ENCODE measurements at places on chromosomes 12 and 14.
A peak's percentile ranks its signal among the peaks of the same experiment; 100 is the strongest.

GRCh38 chr12:51777973-51778372 is 70.5 kb downstream of the FIGNL2 start:
- DNase-seq, result no peak

DNA sequence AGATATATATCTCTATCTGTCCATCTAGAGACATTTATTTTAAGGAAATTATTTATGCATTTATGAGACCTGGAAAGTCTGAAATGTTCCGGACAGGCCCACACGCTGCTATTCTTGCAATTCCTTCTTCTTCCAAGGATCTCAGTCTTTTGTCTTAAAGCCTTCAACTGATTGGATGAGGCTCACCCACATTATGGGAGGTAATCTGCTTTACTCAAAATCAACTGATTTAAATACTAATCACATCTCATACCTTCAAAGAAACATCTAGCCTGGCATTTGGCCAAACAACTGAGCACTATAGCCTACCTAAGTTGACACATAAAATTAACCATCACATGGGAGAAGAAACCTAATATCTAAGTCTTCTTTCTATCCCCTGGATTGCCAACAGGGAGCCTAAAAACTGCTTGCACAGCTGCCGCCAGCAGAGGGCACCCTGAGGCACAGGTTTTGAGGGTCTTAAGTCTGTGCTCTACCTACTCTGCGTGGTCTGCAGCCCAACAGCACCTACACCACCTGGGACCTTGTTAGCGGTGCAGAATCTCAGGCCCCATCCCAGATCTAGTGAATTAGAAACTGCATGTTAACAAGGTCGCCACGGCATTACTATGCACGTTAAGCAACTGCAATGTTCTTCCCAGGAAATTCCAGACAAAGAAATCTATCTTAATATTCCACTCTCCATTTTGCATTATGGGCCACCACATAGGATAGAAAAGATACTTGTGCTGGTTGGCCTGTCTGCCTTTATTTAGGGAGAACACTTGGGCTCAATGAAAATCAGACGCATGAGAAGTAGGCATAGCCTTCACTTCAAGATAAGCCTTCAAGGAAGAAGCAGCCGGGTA is 249.7 kb downstream of the FOXG1 start:
- peak; percentile 7 for DNase-seq

DNA sequence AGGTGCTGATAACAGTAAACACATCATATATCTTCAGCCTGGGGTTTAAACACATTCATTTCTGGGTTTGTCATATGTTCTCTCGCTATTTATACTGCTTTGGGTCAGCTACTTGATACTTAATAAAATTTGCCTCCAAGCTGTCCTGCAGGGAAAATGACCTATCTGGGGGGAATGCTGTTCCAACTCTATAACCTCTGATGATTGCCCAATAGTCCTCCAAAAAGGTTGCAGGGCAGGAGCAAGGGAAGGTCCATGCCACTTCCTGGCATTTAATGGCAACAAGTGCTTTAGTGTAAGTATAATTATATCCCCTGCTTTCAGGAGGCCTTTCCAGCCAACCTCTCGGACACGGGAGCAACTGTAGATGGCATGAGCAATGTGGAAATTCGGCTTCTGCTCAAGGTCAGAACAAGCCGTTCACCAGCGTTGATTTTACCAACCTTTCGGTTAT is 198.0 kb upstream of the EEA1 start:
- DNase-seq, result no peak

DNA sequence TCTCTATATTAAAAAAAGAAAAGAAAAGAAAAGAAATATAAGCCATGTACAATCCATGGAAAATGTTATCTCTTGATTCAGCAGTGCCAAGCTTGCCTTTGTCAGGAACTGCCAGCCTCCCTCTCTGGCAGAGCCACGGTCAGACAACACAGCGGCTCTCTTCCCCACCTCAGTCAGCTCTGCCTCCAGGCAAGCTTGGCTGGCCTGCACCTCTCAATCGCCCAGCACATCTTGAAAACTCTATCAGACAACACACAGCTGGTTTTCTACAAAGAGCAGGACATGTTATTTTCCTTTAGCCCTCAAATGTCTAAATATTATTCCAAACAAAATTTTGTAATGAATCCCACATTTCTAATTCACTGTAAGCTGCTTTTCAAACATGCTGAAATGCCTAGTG is 20.0 kb upstream of the GCH1 start:
- no peak for DNase-seq

- DNase-seq, result no peak
Observed at GRCh38 chr12:130422676-130423075, 85.0 kb downstream of the PIWIL1 start.

GRCh38 chr12:66149702-66150398 is 19.3 kb upstream of the LLPH start:
- no peak for DNase-seq

GRCh38 chr12:22672951-22673350 is 48.0 kb downstream of the ETNK1 start:
- DNase-seq, result peak; percentile 70

DNA sequence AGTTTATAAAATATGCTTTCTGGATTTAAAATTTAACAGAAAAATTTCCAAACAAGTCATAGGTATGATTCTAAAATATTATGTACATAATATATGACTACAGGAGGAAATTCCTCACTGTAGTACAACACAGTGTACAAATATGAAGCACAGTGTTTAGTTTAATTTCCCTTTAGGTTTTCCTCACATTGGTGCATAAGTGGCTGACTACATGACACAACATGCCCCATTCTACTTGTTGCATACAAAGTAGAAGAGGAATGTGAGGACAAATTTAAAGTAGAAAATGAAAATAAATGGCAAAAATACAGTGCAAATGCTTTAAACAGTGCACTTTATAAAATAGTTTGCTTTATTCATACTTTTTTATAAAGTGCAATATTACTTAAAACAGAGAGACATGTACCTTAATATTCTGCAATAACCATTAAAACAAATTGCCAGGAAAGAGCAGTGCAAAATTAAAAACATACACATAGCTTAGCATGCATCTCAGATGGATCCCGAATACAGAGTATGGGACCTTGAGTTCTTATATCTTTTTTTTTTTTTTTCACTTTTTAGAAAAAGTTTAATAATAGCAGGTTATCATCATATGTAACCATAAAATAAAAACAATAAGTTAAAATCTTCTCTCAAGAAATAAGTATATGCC is 54.8 kb upstream of the TTC7B start:
- DNase-seq, result no peak

DNA sequence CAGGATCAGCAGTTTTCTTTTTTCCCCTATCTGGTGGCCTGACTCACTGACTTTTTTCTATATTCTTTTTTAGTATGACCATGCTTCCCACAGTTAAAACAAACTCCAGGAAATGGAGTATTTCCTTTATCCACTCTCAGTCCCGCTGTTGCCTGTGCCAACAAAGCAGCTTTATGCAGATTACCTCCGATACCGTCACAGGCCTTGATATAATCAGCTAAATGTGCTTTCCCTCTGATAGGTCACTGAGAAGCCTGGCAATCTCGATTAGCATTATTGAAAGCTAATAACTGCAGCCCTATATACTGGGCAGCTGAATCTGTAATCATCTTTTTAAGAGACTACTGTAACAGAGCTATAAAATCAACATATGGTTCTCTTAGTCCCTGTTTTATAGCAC is 243.6 kb downstream of the KIF21A start:
- no peak for DNase-seq
